Midbrain (tissue), 1 donor: ENCODE measurements at places on chromosomes 11 and 22.

GRCh38 chr22:46576556-46577367 is 39.3 kb upstream of the CELSR1 start:
- DNase-seq, result no peak

DNA sequence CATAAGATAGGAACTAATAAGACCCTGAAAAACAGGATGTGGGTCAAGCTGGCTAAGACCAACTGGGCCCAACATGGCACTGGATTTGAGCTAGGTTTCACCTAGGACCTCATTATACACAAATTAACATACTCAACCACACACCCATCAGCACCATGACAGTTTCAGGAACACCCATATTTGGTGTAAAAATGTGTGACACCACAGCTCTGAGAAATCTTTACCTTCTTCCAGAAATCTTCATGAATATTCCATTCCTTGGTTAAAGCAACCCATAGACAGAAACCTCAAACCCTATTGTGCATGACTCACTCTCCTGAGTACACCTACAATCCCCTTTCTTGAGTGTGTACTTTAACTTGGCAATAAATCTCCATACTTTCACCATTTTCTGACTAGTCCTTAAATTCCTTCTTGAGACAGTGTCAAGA is 378.8 kb downstream of the DYNC2H1 start:
- DNase-seq, result no peak

DNA sequence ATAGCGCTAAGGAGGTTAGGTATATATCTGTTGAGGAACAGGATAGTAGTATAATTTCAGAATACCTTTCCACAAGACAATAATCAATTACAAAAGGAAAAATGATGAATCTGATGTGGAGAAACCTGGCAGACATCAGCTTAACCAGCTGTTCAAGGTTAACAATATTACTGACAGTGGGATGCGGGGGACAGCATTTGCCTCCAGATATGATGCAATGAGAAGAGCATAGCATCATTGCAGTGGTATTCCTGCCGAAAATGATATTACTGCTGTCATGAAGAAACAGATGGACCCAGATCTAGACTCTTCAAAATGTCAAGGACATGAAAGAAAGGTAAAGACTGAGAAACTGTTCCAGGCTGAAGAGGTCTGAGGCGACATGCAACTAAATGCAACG is 49.7 kb downstream of the RBFOX2 start:
- DNase-seq, result no peak

- DNase-seq, result no peak
These were observed 15.7 kb downstream of the NAP1L4 start for GRCh38 chr11:2976294-2977063.

DNA sequence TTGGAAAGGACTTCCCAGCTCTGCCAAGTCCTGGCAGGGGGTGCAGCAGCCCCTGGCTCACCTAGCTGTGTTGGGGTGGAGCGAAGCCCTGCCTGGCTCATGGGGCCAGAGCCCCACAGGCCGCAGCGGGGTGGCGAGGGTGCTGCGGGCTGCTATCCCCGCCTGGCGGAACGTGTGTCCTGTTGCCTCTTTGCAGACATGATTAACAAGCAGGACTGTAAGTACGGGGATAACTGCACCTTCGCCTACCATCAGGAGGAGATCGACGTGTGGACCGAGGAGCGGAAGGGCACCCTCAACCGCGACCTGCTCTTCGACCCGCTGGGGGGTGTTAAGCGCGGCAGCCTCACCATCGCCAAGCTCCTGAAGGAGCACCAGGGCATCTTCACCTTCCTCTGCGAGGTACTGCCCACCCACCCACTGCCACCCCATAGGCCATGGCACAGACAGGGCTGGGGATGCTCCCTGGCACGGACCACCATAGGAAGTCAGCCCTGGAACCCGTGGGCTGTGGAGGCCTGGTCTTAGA is 35.9 kb upstream of the TEF start:
- DNase-seq, result no peak

GRCh38 chr11:11865449-11865848 is 23.7 kb downstream of the USP47 start:
- DNase-seq, result no peak

GRCh38 chr22:46758867-46759290 is 3.6 kb upstream of the TBC1D22A start:
- peak; percentile 57 for DNase-seq

DNA sequence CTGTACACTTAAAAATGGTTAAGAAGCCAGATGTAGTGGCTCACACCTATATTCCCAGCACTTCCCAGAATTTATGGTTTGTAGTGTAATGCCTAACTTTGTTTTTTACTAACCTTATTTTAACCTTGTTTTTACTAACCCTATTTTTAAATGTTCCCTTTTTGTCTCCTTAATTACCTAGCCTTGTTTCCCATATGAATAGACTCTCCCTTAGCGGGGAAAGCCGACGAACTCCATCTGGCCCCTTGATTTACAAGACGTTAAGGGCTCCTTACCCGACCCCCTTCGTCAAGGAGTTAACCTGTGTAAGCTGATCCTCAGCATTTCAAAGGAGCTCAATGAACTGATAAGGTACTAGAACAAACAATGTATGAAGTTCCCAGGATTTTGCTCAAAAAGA is 17.1 kb downstream of the APOBEC3H start:
- DNase-seq, result no peak

DNA sequence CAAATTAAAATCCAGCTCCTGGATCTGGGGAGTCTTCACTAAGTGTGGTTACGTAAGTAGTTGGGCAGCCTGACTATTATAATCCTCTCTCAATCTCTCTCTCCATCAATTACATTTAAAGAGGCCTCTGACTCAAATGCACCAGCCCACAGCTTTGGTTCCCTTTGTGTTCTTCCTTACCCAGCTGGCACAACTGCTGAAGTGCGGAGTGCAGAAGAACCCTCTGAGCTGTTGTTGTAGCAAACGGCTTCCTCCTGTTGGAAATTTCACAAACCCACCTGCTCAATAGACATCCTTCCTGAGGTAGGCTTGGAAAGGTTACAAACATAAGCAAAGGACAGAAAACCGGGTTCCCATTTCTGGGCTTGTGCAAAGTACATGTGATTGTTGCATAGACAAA is 17.0 kb upstream of the SORL1 start:
- DNase-seq, result no peak

DNA sequence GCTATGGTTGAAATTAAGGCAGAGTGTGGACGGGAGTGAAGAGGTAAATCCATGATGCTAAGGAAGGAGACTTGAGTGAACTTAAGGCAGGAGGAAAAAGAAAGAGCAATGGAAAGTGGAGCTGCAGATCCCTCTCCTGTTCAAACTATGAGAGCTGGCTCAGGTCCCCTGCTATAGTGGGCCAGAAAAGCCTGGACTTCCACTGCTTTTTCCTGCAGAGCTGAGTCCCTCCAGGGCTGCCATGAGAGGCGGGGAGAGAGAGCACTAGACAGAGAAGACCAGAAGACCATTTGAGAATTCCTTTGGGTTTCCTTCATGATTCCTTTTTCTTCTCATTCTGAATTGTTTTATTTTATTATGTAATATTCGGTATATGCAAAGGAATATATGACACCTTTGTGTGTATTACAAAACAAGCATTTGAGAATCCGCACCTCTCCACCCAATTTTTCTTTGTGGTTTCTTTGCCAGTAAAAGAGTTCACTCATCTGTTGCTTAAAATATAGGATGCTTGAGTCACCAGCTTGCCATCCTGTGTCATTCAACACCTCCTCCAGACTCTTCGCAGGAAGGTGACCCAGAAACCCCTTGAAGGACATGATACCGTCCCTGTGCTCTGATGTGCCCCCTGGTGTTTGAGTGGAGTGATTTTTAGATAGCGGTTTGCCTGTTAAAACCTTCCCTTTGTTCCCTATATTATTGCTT is 24.4 kb downstream of the SREBF2 start:
- no peak for DNase-seq

DNA sequence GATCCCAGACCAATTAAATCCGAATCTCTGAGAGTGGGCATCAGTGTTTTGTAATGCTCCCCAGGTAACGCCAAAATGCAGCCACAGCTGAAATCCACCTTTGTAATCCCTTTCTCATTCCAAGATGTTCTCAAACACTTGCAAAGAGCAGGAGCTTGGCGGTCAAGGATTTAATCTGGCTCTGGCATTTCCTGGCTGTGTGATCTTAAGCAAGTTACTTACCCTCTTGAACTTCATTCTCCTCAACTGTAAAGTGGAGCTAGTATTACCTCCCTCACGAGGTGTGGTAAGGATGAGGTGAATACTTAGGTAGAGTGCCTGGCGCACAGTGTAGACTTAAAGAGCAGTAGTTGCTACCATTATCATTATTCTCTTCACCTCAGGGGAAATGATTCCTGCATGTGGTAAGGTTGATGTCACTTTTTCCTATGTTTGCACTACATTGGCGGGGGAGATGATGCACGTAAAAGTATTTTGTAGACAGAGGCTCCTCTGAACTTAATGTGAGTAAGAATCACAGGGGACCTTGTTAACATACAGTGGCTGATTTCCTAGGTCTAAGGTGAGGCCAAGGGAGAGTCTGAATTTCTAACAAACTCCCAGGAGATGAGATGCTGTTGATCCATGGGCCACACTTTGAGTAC is 210.4 kb upstream of the PITPNB start:
- no peak for DNase-seq

- DNase-seq, result no peak
These were observed 516 bp upstream of the SERPINH1 start for GRCh38 chr11:75561426-75562047.

- DNase-seq, result no peak
These were observed 383.2 kb upstream of the ARHGAP42 start for GRCh38 chr11:100303897-100304296.

- peak; percentile 27 for DNase-seq
These were observed 1.0 kb downstream of the SMCO4 start for GRCh38 chr11:93541884-93542810.

DNA sequence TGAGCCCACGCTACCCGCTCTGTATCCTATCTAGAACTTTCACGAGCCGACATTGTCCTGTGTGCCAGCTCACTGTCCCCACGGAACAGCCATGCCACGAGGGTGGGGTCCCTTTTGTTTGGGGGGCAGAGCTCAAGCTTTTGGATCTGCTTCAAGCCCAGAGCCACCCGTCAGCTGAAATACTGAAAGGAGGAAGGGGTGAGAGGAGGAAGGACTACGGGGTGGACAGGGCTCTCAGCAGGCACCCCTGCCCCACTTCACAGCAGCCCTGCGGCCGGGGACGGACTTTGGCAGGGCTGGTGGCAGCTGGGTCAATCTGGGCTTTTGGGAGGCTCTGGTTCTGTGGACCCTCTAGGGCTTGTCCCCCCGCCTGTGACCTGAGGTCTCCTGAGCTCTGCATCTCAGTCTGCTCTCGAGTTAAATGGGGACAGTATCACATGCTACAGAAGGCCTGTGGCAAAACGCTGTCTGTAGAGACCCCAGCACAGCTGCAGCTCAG is 30.0 kb upstream of the MUC5AC start:
- DNase-seq, result no peak

- DNase-seq, result no peak
These were observed 54.9 kb downstream of the SVIP start for GRCh38 chr11:22774716-22775115.

DNA sequence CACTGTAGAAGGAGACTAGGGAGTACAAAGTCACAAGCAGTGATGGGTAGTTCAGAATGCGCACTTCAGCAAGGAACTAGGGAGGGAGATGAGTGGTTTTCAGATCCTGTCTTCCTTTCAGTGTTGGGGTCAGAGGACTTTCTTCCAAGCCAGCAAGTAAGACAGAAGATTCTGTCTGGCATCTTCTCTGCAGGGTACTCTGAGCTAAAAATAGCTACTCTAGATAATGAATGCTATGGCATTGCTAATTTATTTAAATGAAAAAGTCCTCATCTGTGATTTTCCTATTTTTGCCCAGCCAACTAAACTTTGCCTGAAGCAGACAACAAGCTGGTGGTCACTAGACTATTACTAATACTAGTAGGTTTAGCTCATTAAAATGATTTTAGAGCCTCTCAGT is 18.3 kb upstream of the ARL14EP start:
- DNase-seq, result no peak

GRCh38 chr22:49427341-49427740 is 400.3 kb downstream of the BRD1 start:
- DNase-seq, result no peak

- DNase-seq, result no peak
These were observed 16.3 kb downstream of the NECTIN1 start for GRCh38 chr11:119712459-119713358.

- no peak for DNase-seq
These were observed 191.9 kb upstream of the DDI1 start for GRCh38 chr11:103844327-103845215.

GRCh38 chr11:22467741-22468140 is 129.6 kb downstream of the SLC17A6 start:
- no peak for DNase-seq

DNA sequence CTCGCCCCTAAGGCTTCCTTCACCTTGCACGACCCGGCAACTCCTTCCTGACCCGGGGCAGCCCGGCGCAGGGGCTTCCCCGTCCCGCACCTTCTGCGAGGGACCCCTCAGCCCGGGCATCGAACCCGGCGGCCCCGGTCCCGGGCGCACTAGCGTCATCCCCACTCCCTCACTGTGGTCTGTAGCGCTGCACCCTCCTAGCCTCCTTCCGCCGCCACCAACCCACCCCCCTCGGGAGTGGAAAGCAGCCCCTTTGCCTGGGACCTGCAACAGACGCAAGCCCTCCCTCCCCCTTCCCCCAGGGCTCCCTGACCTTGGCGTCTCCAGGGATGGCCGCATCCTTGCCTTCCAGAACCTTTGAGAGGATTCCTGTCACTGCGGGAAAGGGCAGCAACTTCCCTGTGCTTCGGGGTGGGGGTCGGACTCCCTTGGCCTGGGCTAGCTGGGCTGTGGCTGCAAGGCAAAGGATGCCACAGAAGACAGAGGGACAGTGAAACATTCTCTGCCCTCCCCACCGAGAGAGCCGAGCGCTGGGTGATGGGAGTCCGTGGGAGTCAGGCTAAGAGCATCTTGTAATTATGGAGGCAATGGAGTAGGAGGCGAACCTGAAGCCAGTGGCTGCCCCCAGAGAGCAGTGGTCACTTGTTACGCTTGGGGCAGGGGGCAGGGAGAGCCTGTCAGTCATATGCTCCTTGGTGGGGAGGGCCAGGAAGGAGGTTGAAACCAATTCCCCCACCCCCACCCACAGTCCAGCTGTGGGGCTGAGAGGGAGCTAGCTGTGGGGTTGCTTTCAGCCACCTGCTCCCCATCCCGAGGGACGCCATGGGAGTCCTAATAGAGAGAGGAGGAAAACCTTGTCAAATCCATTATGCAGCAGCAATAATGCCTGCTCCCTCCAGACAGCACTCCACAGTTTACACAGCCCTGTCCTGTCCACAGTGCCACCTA is 920 bp downstream of the TMEM132A start:
- no peak for DNase-seq

- no peak for DNase-seq
These were observed 3.7 kb upstream of the FGF3 start for GRCh38 chr11:69822676-69823494.

DNA sequence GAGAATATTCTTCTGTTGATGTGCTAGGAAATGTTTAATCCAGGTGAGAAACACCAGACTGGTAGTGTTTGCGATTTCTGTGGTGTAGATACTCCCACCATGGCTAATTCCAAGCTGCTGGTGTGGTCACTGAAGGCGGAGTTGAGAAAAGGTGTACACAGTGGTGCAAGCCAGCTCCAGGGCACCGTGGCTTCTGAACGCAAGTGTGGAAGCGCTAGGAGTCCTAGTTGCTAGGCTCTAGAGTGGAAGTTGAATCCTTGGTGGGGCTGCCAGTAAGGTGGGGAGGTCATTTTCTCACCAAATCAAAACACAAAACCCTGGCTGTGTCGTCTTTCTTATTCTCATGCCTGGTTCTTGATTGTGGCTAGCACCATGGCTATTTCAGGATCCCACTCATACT is 61.6 kb downstream of the ZBTB16 start:
- no peak for DNase-seq

- DNase-seq, result no peak
These were observed 23.7 kb upstream of the FGF3 start for GRCh38 chr11:69842746-69843528.
